ENCODE measurements at places on chromosomes 7 and 10.

DNA sequence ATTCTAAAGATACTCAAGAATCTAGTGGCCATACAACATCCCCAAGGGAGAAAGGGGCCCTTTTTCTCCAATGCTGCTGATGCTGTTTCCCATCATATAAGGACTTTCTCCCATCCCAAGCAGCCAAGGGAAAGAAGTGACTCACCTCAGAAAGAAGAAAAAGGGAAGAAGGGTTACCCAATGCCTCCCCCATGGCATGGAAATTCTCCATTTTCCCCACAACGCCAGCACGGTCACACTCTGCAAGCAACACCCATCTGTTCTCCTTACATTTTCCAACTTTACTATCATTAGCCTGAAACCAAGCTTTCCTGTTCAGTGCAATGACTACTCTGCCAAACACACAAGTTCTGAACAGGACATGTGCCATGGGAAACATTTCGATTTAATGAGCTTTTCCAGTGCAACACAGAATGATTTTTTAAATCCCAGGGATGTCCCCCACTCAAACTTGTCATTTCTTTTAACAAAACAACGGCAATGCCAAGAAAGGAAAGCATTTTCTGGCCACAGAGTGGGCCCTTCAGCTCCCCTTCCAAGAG, 67.9 kb downstream of the PTPRN2 start:
- no peak for DNase-seq

GRCh38 chr10:88833723-88834122, 17.9 kb downstream of the ANKRD22 start:
- DNase-seq, result peak; percentile 82

- DNase-seq, result no peak
Measured at GRCh38 chr10:13078912-13079775, 20.8 kb upstream of the OPTN start.

- peak; percentile 41 for DNase-seq
Measured at GRCh38 chr7:130942211-130942964, 208.4 kb upstream of the KLF14 start.

DNA sequence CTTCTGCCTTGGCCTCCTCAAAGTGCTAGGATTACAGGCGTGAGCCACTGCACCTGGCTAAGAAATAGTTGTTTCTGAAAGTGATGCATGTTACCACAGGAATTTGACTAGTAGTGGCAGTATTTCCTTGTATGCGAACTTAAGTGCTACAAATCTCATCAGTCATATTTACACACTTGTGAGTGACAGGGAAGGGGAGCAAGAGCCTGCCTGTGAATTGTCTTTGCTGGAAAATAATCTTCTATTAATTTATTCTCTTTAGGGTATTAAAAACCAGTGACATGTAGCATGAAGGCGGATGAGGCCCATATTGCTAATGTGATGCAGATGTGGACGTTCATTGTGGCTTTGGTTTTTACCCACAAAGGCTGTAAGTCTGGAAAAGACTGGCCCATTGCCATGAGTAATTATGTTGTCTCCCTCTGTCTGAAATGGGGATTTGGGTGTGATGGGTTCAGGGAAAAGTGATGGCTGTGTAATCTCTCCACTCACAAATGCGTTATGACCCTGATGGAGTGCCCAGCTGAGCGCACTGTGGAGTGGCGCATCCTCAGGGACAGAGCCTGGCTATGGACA, 97.6 kb downstream of the CCNY start:
- no peak for DNase-seq

DNA sequence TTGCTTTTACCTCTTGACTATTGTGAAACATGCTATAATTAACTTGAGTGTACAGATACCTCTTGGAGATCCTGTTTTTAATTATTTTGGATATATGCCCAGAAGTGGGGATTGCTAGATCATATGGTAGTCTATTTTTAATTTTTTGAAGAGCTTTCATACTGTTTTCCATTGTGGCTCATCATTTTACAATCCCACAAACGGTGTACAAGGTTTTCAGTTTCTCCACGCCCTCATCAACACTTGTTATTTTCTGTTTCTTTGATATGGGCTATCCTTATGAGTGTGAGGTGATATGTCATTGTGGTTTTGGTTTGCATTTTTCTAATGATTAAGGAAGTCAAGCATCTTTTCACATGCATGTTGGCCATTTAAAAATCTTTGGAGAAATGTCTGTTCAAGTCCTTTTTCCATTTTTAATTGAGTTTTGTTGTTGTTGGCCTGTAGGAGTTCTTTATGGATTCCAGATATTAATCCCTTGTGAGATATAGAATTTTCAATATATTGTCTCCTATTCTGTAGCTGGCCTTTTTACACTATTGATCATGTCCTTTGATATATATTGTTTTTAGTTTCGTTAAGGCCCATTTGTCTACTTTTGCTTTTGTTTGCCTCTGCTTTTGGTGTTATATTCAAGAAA, 7.5 kb downstream of the AGK start:
- no peak for DNase-seq

DNA sequence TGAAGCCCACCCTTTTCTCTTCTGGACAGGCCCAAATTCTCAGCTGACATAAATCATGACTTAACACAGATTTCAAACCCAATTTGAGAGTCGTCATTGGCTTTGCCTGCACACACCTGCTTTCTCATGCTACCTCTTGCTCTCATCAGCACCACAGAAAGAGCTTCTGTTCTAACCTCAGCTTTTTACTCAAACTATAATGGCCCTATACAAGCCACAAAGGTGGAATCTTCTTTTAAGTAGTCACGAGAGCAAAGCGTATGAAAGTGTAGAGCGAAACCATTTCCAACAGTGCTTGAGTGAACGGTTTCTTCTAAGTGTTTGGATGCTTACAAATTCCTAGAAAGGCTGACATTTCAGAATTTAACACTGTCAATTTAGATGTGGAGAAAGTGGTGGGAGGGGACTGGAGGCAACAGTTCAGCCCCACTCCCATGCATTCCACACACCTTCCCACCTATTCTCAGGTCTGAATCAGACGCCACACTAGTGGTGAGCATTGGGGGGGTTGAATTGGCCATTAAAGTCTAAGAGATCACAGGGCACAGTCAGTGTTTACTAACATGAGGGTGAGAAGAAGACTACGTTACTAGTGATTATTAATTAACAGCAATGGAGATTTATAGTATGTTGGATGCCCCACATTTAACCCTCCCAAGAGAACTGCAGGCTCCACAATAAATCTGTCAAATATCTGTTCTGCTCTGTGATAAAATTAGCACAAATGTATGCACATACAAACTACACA, 114.0 kb downstream of the PRKCQ start:
- no peak for DNase-seq

- DNase-seq, result no peak
Measured at GRCh38 chr10:114284346-114285071, 45.5 kb downstream of the VWA2 start.

DNA sequence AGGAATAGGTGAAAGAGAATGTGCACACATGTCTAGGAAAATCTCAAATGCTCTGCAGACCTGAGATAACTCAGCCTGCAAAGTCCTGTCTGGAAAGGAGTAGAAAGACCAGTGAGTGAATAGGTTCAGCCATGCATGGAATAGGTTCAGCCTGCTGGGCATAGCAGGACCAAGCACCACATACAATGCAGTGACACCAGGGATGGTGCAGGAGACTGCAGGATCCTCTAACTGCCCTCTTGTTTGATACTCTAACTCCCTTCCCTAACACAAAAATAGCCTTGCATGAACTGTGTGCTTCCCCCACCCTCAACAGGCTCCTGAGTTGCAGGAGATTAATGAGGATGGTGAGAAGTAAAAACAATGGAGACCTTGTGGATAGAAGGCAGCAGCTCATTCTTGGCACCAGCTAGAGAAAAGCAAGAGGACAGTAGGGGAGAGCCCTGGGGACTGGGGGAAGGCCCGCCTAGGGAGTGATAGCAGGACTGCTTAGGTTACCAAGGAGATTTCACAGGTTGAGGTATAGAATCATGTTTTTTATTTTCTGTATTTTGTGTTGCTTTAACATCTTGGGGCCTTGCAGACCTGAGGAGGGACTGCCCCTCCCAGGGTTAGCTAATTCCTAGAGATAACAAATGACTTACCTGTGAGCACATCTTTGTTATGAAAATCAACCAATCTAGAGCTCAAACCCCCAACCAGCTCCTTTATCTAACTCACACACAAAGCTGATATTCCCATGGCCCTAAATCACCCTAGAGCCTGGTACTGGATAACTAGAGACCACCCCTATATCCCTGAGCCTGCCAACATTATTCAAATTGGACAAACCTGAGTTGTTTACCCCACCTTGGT, 187.8 kb downstream of the PLPP4 start:
- DNase-seq, result no peak

DNA sequence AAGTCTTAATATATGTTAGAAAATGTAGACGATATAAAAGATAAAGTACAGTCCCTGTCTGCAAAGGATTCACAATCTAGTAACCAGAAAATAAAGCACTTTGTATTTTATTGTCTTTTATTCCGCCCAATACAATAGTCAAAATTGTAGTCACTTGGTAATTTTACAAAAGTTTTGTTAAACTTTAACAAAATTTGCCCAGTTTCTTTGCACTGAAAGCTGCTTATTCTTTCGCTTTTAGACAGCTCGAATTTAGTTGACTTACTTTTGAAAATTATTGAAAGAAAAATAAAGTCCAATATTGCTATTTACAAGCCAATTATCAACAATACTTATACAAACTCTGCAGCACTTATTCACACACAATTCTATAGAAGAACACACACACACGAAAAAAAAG, 534.9 kb upstream of the LRRTM3 start:
- DNase-seq, result no peak

GRCh38 chr10:12703126-12703525, 298.4 kb downstream of the CCDC3 start:
- no peak for DNase-seq

Measured in HL-60 (cell line).